Mucosa of descending colon (tissue), 3 donors: ENCODE measurements at places on chromosomes 5 and 9. TPM values are rescaled to one million over a fixed set of nuclear protein-coding genes. Genes with fewer than 3 reads are reported as not detected.

SOX30 gene
- 0.29 TPM for total RNA-seq

HEMGN gene
- total RNA-seq = not detected

PCDHGB1 gene
- 1.0 TPM for total RNA-seq

CDH6 gene
- 3.2 TPM for total RNA-seq

LECT2 gene
- not detected for total RNA-seq

SPATA31C1 gene
- total RNA-seq = not detected

LURAP1L gene
- 31.0 TPM for total RNA-seq

HTR1A gene
- total RNA-seq = not detected

DPYSL3 gene
- total RNA-seq = 12.0 TPM

EGFLAM gene
- 0.84 TPM for total RNA-seq

POU5F2 gene
- 1.2 TPM for total RNA-seq

PLAC8L1 gene
- not detected for total RNA-seq

CYSRT1 gene
- total RNA-seq = not detected

IL13 gene
- total RNA-seq = not detected

ZNF366 gene
- total RNA-seq = 1.6 TPM

SMIM32 gene
- total RNA-seq = 7.9 TPM
